ENCODE measurements at places on chromosomes 3 and 15.
A peak's percentile ranks its signal among the peaks of the same experiment; 100 is the strongest.

DNA sequence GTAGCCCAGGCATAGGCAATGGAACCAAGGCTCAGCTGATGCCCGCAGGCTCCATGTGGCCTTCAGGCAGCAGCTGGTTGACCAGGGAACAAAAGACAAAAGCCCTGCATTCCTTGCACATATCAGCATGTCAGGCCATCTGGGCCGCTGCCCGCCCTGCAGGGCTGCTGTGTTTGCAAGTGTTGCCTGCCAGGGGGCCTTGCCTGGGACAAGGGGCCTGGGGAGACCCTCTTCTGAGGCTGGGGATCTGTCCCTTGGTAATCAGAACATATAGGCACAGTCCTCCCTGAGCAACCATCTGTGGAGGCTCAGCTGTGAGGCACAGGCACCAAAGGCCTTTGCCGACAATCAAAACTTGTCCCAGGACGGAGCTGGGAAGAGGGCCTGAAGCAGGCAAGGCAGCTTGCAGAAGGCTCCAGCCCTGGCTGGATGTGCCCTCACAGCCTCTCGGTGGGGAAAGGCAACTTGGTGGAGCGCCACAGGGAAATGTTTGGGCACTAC, 138.2 kb downstream of the TPRA1 start:
- no peak for DNase-seq

GRCh38 chr15:33453761-33454160, 143.0 kb downstream of the RYR3 start:
- no peak for DNase-seq

- no peak for DNase-seq
These were observed 5.5 kb downstream of the MYO5A start for GRCh38 chr15:52523192-52523591.

- no peak for DNase-seq
These were observed 244.2 kb downstream of the TLE3 start for GRCh38 chr15:69853544-69853951.

DNA sequence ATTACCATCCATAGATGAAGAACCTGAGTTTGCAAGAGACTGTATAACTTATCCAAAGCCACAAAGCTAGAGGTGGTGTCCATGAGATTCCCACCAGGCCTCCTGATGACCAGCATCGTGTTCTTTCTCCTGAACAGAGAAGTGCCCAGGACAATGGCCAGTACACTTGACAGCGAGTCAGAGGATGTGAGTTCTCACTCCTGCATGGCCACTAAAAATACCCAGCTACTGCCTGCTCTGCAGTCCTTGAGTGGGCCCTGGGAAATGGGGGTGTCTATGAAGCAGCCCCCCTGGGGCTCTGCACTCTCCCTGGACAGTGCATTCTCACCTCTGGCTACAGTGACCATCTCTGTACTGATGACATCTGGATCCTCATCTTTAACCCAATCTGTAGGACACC, 201.2 kb downstream of the RPLP1 start:
- no peak for DNase-seq

DNA sequence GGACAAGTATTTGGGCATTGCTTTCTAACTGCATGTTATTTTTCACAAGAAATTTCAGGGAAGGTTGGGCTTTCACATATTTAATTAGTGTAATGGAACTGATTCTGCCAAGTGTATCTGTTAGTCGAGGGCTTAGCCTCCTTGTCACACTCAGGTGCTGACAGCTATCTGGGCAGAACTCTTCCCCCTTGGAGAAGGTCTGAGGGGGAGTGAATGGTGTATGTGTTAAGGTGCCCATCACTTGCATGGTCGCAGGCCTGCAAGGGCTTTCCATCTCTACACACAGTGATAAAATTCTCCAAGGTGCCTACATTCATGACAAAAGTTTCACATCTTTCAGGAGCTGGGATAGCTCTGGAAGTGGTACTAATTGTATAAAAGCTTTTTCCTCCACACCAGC, 97.6 kb upstream of the ICE2 start:
- no peak for DNase-seq

DNA sequence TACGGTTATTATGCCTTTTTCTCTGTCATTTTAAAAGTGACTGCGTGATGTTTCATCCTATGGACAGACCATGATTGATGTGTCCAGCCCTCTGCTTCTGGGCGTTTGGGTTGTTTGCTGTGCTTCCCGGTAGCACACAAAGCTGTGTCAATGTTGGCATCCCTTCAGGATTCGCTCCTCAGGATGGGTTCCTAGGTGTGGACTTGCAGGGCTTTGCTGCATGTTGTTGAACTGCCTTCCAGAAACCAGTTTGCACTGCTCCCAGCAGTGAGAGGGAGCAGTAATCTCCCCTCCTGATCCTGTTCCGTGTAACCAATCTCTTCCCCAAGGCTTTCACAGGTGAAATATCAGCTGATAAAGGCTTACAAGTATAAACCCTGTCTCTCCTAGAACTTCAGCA, 787 bp downstream of the TRPM1 start:
- DNase-seq, result no peak

DNA sequence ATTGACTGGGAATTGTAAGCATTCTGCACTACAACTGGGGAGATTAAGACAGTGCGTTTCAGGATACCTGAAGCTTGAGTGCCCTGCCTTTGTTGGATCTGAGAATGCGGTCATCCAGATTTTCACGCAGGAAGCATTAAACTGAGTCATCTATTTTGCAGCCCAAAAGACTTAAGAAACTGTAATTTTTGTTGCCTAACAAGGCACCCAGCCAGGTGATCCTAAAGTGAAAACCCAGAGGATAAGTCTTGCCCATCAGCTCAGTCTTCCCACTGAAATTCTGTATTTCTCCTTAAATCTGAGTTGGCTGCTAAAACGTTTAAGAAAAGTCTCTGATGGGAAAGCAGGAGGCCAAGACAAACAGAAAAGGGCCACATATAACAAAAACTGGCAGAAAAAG, 242.5 kb upstream of the TMCO5A start:
- DNase-seq, result no peak

DNA sequence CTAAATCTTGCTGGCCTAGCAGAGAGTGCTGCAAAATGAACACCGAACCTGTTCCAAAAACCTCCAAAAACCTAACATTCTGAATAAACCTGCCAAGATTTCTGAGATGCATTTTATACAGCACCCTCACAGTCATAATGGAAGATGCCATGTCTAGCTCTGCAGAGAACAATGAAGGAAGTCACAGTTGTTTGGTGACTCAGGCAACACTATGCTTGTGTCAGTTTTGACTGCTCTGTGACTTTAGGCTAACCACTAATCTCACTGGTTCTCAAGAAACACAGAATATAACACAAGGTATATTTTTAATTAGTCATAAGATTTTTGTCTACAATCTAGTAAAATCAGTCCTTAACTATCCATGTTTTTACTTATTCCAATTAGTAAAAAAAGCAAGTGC, 606.6 kb downstream of the TBL1XR1 start:
- DNase-seq, result no peak

DNA sequence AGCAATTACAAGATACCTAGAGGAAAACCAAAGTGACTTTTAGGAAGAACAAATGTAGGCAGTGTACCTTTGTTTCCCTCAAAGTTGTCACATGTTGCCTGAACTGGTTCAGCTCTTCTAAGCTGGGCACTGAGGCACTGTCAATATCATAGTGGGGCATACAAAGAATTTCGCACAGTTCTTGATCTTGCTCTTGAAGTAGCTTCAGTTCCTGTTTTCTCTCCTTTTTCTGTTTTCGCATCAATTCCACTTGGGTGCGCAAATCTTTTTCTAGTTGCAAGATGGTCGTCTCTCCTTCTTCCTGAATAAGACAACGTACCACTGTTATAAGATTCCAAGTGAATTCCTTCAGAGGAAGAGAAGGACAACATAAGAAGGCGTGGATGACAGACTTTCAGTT, 12.7 kb downstream of the PRC1 start:
- DNase-seq, result no peak

DNA sequence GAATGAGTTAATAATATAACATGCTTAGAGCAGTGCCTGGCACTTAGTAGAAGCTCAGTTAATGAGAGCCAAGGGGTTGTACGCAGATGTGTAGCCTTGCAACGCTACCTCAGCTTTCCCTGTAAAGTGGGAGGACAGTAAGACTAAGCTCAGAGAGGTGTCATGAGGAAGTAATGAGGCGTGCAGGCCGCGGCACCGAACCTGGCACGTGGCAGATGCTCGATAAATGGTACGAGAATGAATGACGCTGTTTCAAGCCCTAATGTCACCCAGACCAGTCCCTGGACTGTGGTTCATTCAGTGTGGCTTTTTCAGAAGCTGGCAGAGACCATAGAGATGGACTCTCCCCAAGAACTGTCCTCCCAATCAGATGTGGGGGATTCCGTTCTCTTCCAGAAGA, 21.2 kb downstream of the GRIP2 start:
- DNase-seq, result no peak

DNA sequence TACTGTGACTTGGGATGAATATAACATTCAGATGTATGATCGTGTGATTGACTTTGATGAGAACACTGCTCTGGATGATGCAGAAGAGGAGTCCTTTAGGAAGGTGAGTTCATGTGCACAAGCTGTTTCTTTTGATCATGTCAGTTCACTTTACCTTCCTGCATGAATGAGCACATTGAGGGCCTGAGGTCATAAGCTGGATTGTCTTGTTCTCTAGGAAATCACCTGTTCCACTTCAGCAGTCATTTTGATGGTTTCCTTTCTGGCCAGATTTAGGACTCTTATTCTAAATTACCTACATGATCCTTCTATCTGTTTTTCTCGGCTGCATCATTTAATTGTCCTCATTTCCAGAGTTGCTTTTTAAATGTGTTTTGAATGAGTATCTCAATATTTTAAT, 4.1 kb downstream of the RCN2 start:
- peak; percentile 5 for DNase-seq
